Smooth muscle cell of the coronary artery (primary cell): ENCODE measurements at places on chromosomes 11 and 22. TPM values are rescaled to one million over a fixed set of nuclear protein-coding genes. Genes with fewer than 3 reads are reported as not detected.

Gene ADM2
- total RNA-seq, result 1.2 and 1.6 TPM in 2 replicates

Gene PATE2
- 0.15 TPM in 1 of 2 replicates, not detected in the other for total RNA-seq

Gene DGAT2
- total RNA-seq, result 0.60 and 18.7 TPM in 2 replicates

Gene NRGN
- total RNA-seq, result 0.30 and 0.47 TPM in 2 replicates
